ENCODE measurements at places on chromosomes 16 and 17.

- no peak for DNase-seq
Measured at GRCh38 chr17:64164596-64165285, 34.8 kb upstream of the ERN1 start.

GRCh38 chr17:37744961-37745800 lies at the start of gene HNF1B:
TSS of gene HNF1B (minus strand) at chr17:37745059. CDS start at chr17:37744884, 175 bp downstream.
- peak; percentile 72 for DNase-seq

DNA sequence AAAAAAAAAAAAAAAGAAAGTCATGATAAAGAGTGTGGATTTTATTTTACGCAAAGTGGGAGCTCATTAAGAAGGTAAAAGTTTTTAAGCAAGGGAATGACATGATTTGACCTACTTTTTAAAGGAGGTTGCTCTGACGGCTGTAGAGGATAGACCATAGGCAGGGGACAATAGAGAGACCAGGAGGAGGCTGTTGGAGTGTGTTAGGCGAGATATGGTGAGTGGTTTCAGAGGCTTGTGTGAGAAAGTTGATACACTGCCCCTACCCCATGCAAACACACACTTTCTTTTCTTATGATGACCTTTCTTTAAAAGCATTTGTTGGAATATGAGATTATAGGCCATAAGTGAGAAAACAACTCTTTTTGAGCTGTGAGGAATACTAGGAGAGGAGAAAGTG lies 82.0 kb downstream of the FTO start:
- no peak for DNase-seq

- DNase-seq: no peak
Measured at GRCh38 chr17:81445642-81446503, 50.6 kb downstream of the BAHCC1 start.

DNA sequence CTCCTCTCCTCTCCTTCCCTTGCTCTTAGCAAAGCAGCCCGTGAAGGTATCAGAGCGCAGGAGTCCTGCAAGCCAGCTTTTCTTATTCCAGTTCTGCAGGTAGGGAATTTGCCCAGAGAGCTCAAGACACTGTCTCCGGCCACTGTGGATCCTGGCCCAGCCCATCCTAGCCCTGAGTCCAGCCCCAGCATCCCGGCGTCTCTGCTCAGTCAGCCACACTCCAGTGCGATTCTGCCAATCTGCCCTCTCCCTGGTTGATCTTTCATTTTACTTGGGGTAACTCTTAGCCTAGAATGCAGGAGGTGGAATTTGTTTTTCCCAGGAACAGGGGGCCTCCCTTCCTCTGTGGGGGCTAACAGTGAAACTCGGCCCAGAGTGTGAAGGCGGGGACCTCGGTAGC lies 176.9 kb upstream of the GSE1 start:
- no peak for DNase-seq

DNA sequence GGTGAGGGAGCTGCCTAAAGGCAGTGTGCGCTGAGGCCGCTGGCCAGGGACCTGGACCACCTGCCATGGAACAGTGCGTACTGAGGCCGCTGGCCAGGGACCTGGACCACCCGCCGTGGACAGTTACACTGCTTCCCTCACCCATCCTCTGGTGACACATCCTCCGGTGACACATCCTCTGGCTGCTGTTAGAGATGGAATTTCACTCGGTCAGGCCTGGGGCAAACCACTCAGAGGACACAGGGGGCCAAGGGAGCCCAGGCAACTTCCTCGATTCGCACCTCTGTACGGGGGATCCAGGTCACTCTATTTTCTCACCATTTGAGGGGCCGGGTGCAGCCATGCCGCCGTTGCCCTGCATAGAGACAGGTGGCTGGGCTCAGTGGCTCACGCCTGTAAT lies 32.4 kb upstream of the RPTOR start:
- no peak for DNase-seq

DNA sequence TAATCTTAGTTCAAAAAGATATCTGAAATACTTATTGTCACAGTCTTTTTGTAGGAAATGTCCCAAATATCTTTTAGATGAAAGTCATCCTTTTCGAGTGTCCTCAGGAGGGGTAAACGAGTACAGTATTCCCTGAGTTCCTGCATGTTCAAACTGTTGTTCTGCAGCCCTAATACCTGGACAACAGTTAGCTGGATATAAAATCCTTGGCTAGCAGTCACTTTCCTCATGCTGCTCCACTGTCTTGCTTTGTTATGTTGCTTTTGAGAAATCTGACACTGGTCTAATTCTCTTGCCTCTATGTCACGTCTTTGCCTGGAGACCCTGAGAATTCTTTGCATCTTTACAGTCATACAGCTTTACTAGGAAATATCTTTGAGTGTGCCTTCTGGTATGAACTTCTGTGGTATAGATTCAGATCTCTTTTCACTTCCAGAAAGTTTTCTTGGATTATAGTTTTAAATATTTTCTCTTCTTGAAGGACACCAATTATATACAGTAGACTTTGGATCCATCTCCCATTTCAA lies 9.5 kb downstream of the MBTD1 start:
- DNase-seq: no peak

DNA sequence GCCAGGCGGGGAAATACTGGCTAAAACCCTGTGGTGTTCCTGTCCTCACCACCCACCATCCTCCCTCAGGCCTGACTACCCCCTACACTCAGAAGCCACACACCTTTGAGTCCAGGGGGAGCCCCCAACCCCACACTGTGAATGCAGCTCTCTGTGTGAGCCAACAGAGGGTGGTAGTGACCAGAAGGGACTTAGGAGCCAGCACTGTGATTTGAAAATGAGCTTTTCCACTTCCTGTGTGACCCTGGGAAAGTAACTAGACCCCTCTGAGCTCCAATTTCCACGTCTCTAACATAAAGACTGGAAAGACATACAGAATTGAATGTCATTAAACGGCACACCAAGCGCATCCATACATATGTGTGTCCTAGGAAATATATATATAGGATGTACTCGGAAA lies 58.7 kb downstream of the SDK2 start:
- DNase-seq: no peak

DNA sequence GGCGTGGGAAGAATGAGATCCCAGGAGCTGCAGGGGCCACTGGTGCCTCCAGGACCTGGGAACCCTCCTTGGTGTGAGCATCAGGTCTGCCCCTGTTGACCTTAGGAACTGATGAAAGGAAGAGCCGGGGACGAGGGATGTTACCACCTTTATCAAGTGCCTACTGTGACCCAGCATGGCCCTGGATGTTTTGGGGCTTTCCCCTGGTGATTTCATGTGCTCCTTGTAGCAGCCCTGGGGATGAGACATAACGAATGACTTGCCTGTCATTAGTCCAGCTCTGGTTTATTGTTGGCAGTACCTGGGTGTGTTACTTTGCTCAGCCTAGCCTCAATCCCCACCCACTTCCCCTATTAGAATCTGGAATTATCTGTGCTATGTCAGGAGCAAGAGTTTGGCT lies 39.9 kb downstream of the WSCD1 start:
- DNase-seq: no peak

GRCh38 chr17:65984299-65984698 lies 207.6 kb downstream of the CEP112 start:
- DNase-seq: no peak

GRCh38 chr17:76987486-76988093 lies 119.4 kb downstream of the MGAT5B start:
- no peak for DNase-seq

GRCh38 chr16:87713451-87714229 lies 52.1 kb downstream of the KLHDC4 start:
- no peak for DNase-seq

- no peak for DNase-seq
Measured at GRCh38 chr17:79602621-79603020, 8.2 kb downstream of the RBFOX3 start.

DNA sequence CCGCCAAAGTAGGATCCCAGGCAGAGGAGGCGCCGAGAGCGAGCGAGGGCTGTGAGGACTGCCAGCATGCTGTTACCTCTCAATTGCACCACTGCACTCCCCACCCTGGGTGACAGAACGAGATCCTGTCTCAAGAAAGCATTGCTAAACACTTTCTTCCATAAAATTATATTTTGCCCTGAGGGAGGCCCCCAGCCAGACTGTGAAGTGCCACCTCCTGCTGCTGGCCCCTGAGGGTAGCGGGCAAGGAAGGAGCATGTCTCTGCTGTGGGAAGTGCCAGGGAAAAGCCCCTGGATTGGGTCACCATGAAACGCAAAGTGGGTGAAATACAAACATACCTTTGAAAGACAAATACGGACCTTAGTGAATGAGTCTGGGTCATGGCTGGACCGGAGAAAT lies 78.0 kb upstream of the AMZ2 start:
- no peak for DNase-seq

GRCh38 chr16:900211-900610 lies 70.6 kb downstream of the LMF1 start:
- no peak for DNase-seq

DNA sequence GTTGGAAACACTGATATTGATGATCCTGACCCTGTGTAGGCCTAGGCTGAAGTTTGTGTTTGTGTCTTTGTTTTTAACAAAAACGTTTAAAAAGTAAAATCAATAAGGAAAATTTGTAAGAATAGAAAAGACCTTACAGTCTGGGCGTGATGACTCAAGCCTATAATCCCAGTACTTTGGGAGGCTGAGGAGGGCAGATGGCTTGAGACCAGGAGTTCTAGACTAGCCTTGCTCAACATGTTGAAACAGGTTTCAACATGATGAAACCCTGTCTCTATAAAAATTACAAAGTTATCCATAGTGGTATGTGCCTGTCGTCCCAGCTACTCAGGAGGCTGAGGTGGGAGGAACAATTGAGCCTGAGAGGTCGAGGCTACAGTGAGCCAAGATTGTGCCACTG lies 18.3 kb upstream of the TOM1L1 start:
- DNase-seq: no peak

- no peak for DNase-seq
Measured at GRCh38 chr17:44277976-44278375, 10.0 kb upstream of the SLC4A1 start.

DNA sequence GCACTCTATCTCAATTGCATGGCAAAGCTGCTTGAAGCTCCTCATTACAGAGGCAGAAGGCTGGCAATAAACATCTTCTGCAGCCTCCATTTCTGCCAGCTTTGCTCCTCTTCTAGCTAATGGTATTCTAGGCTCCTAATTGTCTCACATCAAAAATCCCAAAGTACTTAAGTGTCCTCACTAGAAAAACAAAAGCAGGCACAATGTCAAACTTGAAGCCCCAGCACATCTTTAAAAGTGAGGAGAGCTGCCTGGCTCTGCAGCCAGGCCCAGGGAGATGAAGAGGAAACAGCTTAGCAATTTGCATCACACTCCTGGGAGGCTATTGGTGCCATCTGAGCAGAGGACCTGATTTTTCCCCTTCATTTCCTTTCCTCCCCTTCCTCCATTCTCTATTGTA lies 197.1 kb downstream of the KCNJ2 start:
- DNase-seq: no peak

DNA sequence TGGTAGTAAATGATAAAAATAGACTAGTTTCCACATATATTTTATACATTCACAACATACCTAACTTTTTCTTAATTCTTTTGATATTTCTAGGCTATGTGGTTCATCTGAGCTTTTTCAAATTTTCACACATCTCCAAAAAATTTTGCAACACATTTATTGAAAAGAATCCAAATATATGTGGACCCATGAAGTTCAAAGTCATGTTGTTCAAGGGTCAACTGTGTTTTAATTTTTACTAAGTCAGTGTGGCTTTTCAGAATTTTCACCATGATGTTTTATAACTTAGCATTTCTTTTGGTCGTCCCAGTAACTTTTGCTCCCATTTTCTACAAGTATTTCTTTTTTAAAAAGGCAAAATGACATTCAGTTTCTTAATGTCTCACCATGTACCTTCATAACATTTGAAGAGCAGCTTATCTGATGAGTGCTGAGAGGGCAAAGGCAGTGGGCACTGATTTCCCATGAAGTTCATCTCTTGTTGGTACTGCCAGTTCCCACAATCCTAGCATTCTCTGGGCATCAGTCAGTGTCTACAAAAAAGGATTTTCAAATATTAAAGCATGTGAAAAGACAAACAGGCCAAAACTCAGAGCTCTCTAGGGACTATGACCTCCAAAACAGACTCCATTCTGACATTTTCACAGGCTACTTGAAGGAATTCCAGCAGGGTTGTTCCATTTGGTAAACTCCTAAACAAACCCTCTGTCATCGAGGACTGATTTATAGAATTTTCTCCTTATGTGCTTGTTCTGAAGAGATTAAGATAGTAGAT lies 80.3 kb downstream of the MRTFB start:
- DNase-seq: no peak

- DNase-seq: no peak
Measured at GRCh38 chr17:57246257-57246656, 10.1 kb upstream of the MSI2 start.

GRCh38 chr17:17682293-17682736 lies 1.1 kb downstream of the RAI1 start:
- peak; percentile 81 for DNase-seq

GRCh38 chr17:21816592-21817567 lies 124.6 kb downstream of the KCNJ18 start:
- no peak for DNase-seq

- DNase-seq: no peak
Measured at GRCh38 chr16:31079342-31079944, 5.2 kb downstream of the ZNF646 start.

DNA sequence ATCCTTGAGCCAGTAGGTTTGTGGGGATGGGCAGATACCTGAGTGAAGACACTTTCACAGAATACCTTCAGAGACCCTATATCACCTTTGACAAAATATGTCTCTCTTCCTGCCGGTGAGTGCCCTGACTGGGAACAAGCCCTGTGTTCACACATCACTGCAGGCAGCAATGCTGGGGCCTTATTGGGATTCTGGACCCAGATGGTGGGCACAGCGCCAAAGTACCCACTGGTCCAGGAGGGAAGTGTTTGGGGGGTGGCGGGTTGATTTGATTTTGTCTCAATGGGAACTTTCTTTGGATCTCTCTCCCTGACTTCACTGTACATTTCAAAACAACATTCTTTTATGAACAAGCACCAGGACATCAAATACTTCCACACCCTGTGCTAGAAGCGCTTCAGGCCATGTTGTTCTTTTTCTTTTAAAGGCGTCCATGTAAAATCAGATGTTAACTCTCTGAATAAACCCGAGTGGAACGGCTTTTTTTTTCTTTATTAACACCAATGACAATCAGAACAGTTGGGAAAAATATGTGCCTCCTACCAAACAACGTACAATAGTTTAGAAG lies 62.4 kb upstream of the AKTIP start:
- DNase-seq: no peak

DNA sequence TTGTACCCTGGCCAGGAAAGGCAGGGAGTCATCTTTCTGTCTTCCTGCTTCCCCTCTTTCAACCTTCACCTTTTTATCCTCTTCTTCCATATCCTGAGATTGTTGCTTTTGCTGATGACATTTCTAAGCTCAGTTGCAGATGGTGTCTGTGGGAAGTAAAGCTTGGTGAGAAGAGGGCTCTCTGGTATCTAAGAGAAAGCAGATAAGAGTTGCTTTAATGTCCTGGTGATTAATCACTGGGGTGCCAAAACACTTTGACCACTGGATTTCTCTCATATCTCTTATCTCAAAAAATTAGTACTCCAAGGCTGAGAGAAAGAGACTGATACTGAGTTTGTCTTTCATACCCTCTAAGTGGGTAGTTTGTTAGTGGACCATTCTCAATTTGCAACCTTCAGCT lies 71.3 kb downstream of the NEUROD2 start:
- no peak for DNase-seq
